ENCODE measurements at places on chromosomes 12 and 14.

DNA sequence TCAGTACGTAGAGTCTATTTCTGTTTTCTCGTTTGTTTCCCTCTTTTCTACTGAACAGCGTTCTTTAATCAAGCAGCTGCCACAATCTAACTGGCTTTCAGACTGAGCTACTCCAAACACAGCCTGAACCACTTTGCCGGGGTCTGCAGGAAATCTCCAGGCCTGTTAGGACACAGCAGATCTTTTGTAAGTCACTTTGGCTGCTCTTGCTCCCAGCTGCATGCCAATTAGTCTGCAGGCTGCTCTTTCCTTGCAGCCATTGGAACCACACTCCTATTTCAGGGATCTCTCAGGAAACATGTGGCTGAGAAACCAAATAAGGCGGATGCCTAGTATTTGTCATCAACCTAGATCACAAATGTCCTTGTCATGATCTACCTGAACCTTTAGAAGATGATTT, 73.6 kb downstream of the TMTC1 start:
- no peak for DNase-seq

- no peak for DNase-seq
Observed at GRCh38 chr12:130496516-130497120, 158.9 kb downstream of the PIWIL1 start.

- DNase-seq: no peak
Observed at GRCh38 chr14:78902010-78902623, 731.9 kb downstream of the NRXN3 start.

DNA sequence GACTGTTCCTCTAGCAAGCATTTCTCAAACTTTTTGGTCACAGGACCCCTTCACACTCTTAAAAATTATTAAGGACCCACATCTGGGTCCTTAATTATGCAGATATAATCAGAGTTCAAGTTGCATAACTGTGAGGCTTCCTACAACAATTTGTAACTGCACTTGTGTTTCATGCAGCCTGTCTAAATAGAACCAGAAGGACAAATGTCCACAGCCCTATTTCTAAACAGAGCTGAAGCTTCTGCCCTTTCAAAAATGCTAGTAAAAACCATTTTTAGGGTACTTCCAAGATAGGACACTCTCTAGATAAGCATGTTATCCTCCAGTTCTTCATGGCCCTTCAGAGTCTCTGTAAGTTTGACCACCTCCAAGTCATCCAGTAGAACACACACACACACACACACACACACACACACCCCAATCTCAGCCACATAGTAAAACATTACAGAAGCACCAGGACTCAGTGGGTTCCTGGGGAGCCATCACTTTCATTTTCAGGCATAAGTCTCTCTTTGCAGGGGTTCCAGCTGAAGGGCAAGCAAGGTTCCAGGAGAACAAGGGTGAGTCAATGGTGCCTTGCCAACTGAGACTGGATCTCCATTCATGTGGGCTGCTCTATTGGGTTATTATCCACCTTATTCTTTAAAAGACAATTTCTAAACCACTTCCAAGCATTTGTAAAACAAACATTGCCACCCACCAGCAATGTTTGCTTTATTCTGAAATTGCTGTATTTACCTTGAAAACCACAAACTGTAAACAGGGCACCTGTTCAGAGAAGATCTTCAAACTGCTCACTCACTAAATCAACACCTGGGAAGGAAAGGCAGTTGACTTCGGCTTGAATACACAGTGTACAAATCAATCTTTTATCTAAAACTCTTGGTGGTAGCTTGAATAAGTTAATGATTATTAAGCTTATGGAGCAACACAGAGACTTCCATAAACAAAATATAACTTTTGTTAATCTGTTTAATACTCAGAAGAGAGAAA, 64.1 kb downstream of the ITPR2 start:
- no peak for DNase-seq

Data from stimulated activated CD4-positive, alpha-beta T cell treated with anti-CD3 and anti-CD28 coated beads, Interleukin-4, amount 100 ng/mL, for 1 hour (primary cell).